Thyroid gland (tissue), 4 donors: ENCODE measurements at places on chromosomes 5 and 9. TPM values are rescaled to one million over a fixed set of nuclear protein-coding genes. Genes with fewer than 3 reads are reported as not detected.

DNA sequence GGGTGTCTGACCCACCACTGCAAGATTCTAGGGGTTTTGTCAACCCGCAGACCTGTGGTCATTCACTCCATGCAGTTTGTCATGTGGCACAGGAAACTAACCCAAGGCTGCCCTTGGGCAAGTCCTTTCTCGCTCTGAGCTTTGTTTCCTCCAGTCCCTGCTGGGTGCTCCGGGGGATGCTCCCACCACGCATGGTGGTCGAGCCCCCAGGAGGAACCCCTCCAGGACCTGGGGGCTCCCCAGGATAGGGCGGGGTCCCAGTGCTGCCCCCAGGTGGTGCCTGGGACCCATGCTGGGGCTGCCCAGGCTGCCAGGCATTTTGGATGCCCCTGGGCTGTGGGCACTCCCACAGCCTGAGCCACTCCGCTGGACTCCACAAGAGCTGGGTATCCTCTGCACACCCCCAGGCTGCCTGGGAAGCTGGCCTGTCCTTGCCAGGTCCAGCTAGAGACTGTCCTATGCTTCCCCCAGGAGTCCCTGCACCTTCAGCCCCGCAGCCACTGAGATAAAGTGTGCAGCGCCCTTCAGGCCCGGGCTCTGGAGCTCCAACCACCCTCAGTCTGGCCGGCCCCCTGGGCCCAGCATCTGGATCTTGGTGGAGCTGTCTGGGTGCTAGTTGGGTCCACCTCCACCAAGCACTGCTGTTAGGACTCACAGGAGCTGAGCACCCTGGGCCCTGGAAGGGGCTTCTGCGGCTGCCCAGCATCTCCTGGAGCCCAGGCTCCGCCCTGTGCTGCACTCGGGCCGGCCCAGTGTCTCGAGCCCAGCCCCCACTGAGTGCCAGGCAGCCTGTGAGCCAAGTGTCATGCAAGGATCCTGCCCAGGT lies 104.3 kb downstream of the PHF2 start:
- DNase-seq, result no peak
- no peak overlapping the region for H3K27ac ChIP-seq
- peaks cover 8% of the 10 kb centered on the region for H3K36me3 ChIP-seq
- no peak overlapping the region for H3K4me3 ChIP-seq
- H3K27me3 ChIP-seq, result no peaks in the 10 kb centered on the region

DNA sequence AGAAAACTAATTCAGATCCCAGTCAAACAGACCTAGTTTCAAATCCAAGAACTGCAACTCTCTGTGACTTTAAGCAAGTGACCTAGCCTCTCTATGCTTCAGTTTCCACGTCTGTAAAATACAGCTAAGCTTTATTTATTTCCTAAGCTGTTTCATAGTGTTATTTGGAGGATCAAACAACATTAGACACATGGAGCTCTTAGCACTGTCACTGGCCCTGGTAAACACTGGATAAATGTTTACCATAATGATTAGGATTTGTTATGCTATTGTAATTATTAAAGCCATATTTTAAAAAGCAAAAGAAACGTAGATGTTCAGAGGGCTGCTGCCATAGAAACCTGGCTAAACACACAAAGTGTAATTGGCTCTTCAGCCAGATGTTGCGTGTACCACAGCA lies 26.6 kb upstream of the C5orf58 start:
- no peaks in the 10 kb centered on the region for H3K4me1 ChIP-seq
- no peak overlapping the region for H3K4me3 ChIP-seq

DNA sequence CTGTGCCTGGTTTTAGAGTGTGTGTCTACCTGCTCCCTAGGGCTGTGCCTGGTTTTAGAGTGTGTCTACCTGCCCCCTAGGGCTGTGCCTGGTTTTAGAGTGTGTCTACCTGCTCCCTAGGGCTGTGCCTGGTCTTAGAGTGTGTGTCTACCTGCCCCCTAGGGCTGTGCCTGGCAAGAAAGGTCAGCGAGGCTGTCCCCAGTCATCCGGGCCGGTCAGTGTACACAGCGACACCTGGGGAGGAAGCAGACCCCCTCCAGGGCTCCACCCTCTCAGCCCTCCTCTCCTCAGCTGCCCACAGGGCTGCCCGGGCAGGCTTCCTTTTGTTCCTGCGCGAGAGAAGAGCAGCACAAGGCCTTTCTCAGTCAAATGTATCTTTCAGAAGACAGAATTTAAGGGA lies 4.1 kb downstream of the NRARP start:
- no peak overlapping the region for H3K4me3 ChIP-seq
- H3K36me3 ChIP-seq, result no peaks in the 10 kb centered on the region
- H3K27me3 ChIP-seq, result no peaks in the 10 kb centered on the region
- H3K4me1 ChIP-seq, result peaks cover 45% of the 10 kb centered on the region

GABRA1 gene
- not detected for total RNA-seq

GRCh38 chr5:153617190-153617589 lies 126.7 kb downstream of the GRIA1 start:
- no peak overlapping the region for H3K4me3 ChIP-seq
- H3K4me1 ChIP-seq, result no peaks in the 10 kb centered on the region
- DNase-seq, result no peak

FSTL4 gene
- 0.13 TPM for total RNA-seq

GRCh38 chr5:172186114-172186695 lies 1.8 kb downstream of the STK10 start:
- DNase-seq, result no peak
- H3K27me3 ChIP-seq, result no peaks in the 10 kb centered on the region
- H3K36me3 ChIP-seq, result no peaks in the 10 kb centered on the region
- H3K4me1 ChIP-seq, result no peaks in the 10 kb centered on the region
- no peak overlapping the region for H3K4me3 ChIP-seq
- no peak overlapping the region for H3K27ac ChIP-seq

DNA sequence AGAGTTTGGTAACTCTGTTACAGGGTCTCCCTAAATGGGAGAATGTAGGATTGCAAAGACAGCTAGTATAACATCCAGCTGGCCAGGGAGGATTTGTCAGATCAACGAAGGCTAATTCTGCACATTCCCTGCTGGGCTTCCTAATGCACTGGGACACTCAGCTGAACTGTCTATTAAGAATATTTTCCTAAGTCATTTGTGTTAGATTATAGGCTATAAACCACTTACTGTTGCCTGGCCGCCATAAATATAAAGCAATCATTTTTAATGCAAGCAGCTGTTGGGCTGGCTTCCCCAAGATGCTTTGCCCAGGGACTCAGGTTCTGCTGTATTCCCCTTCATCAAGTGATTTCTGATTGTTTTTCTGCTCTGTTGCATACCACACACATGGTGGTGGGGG lies 35.3 kb upstream of the SLIT3 start:
- DNase-seq, result no peak
- H3K27ac ChIP-seq, result no peak overlapping the region

- DNase-seq, result no peak
- no peaks in the 10 kb centered on the region for H3K27me3 ChIP-seq
- H3K4me1 ChIP-seq, result peaks cover 22% of the 10 kb centered on the region
- no peak overlapping the region for H3K4me3 ChIP-seq
- no peaks in the 10 kb centered on the region for H3K36me3 ChIP-seq
Observed at GRCh38 chr5:124730381-124730780, 16.1 kb downstream of the ZNF608 start.

FGF10 gene
- 8.4 TPM for total RNA-seq

DNA sequence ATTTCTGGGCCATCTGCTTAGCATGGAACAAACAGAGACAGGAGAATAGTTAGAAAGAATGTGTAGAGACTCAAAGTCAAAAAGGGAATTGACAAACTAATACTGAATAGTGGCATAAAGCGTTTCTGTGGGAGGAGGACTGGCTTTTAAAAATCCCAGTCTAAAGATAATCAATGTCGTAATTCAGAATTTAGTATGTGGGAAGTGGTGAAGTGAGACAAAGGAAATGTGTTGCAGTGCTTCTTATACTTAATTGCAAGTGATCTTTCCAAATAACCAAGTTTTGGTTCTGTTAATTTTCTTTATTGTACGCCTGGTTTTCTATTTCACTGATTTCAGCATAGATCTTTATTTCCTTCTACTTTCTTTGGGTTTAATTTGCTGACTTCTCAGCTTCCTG lies 133.2 kb downstream of the ENTREP1 start:
- H3K36me3 ChIP-seq, result no peaks in the 10 kb centered on the region
- H3K4me3 ChIP-seq, result no peak overlapping the region
- no peak overlapping the region for H3K27ac ChIP-seq
- H3K4me1 ChIP-seq, result peaks cover 23% of the 10 kb centered on the region
- no peaks in the 10 kb centered on the region for H3K27me3 ChIP-seq

LCN9 gene
- not detected for total RNA-seq
